ENCODE measurements at places on chromosomes 3 and 15.

- H3K4me1 ChIP-seq: no peaks in the 10 kb centered on the region
- no peak overlapping the region for H3K27ac ChIP-seq
- DNase-seq: no peak
- no peak overlapping the region for H3K4me3 ChIP-seq
- H3K27me3 ChIP-seq: peaks cover 8% of the 10 kb centered on the region
Observed at GRCh38 chr3:32220006-32220405, 18.5 kb upstream of the CMTM8 start.

GRCh38 chr3:39843440-39843839 lies 34.0 kb downstream of the MYRIP start:
- H3K4me1 ChIP-seq: no peaks in the 10 kb centered on the region
- H3K27ac ChIP-seq: no peak overlapping the region
- no peaks in the 10 kb centered on the region for H3K27me3 ChIP-seq
- no peak overlapping the region for H3K4me3 ChIP-seq
- no peaks in the 10 kb centered on the region for H3K36me3 ChIP-seq

DNA sequence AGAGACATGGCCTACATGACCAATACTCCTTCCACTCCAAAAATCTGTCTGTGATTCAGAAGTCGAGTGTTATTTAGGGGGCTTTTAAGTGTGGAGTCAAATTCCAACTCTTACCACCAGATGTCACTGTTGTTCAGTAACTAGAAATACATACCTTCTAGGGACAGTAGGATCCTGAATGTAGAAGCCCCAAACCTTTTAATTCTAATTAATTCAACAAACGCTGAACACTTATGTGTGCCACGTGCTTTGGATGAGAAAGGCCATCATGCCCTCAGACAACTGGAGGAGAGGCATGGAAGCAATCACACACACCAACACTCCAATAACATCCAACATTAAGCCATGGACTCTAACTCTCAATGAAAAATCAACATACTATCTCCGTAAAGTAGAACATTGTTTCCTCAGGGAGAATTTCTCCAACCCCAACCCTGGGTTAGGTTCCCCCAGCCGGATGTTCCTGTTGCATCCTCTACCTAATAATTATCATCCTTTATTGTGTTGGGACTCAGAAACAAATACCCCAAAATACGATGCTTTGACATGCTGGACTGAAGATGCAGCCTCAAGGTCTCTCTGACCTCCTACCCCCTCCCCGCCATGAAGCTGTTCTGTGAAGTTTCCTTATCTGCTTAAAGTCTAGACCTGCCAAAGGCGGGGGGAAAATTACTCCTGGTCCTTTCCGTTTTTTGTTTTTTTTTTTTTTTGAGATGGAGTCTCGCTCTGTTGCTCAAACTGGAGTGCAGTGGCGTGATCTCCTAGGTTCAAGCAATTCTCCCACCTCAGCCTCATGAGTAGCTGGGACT lies 8.0 kb upstream of the CCDC13 start:
- peaks cover 7% of the 10 kb centered on the region for H3K36me3 ChIP-seq
- H3K27me3 ChIP-seq: no peaks in the 10 kb centered on the region
- no peaks in the 10 kb centered on the region for H3K4me1 ChIP-seq
- DNase-seq: no peak
- no peak overlapping the region for H3K27ac ChIP-seq

DNA sequence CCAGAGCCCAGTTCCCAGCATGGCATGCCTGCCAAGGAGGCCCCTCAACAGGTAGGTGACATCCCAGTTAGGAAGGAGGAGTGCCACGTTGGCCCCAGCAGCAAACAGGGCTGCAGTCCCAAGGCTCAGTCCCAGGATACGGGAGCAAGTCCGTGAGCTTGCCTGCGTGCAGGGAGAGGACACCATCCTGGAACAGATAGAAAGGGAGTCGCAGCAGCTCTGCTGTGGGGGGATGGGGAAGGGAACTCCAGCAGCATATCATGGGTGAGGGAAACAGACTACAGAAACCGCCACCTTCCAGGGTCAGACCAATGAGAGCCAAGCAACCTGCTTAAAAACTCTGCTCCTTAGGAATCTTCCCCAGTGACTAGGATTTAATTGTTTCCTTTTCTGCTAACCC lies 9.4 kb upstream of the DYNLT2B start:
- H3K36me3 ChIP-seq: no peaks in the 10 kb centered on the region
- H3K27me3 ChIP-seq: peaks cover 2% of the 10 kb centered on the region

GRCh38 chr3:9491506-9491905 lies 62.1 kb downstream of the LHFPL4 start:
- H3K27ac ChIP-seq: no peak overlapping the region
- no peaks in the 10 kb centered on the region for H3K4me1 ChIP-seq
- no peak overlapping the region for H3K4me3 ChIP-seq
- H3K27me3 ChIP-seq: no peaks in the 10 kb centered on the region
- no peak for DNase-seq

GRCh38 chr3:37752649-37753025 lies 109.0 kb upstream of the CTDSPL start:
- H3K36me3 ChIP-seq: no peaks in the 10 kb centered on the region
- peaks cover 17% of the 10 kb centered on the region for H3K27me3 ChIP-seq
- no peak overlapping the region for H3K4me3 ChIP-seq
- H3K27ac ChIP-seq: no peak overlapping the region
- no peak for DNase-seq

- H3K27me3 ChIP-seq: peaks cover 7% of the 10 kb centered on the region
- no peaks in the 10 kb centered on the region for H3K36me3 ChIP-seq
- no peak for DNase-seq
- no peak overlapping the region for H3K27ac ChIP-seq
- H3K4me1 ChIP-seq: peaks cover 40% of the 10 kb centered on the region
- H3K4me3 ChIP-seq: no peak overlapping the region
Observed at GRCh38 chr3:101939361-101940049, 90.2 kb downstream of the NFKBIZ start.

GRCh38 chr15:66982816-66983215 lies 82.6 kb upstream of the SMAD3 start:
- no peak overlapping the region for H3K27ac ChIP-seq
- H3K27me3 ChIP-seq: peaks cover 7% of the 10 kb centered on the region
- H3K36me3 ChIP-seq: no peaks in the 10 kb centered on the region
- no peak overlapping the region for H3K4me3 ChIP-seq

GRCh38 chr3:196219194-196219969 lies 3.0 kb downstream of the SLC51A start:
- H3K4me3 ChIP-seq: peak overlapping the region; percentile 64
- peak overlapping the region; percentile 80 for H3K27ac ChIP-seq
- H3K27me3 ChIP-seq: no peaks in the 10 kb centered on the region
- DNase-seq: peak; percentile 83

GRCh38 chr15:60155661-60156060 lies 151.6 kb downstream of the FOXB1 start:
- no peaks in the 10 kb centered on the region for H3K36me3 ChIP-seq
- H3K4me3 ChIP-seq: no peak overlapping the region
- H3K27me3 ChIP-seq: peaks cover 21% of the 10 kb centered on the region
- H3K4me1 ChIP-seq: peaks cover 21% of the 10 kb centered on the region
- peak; percentile 42 for DNase-seq

- H3K4me1 ChIP-seq: no peaks in the 10 kb centered on the region
- H3K4me3 ChIP-seq: no peak overlapping the region
- peaks cover 10% of the 10 kb centered on the region for H3K27me3 ChIP-seq
- no peak overlapping the region for H3K27ac ChIP-seq
Observed at GRCh38 chr3:120435621-120436020, 15.2 kb downstream of the FSTL1 start.

DNA sequence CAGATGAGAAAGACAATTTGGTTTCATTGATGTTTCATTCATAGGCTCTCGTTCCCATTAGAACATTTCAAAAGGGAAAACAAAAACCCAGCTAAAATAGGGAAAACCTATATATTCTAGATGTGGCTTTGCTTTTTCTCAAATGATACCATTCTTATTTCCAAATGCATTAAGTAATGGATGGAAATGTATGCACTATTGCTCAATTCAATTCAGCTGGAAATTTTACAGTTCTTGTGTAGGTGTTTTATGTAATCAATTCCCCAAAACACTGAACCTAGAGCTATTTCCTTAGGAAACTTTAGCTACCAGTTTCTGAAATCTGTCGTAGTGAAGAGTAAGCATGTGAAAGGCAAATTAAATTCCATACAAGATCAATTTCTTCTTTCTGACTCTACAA lies 11.7 kb downstream of the IL1RAP start:
- H3K27me3 ChIP-seq: no peaks in the 10 kb centered on the region
- peaks cover 5% of the 10 kb centered on the region for H3K4me1 ChIP-seq
- H3K4me3 ChIP-seq: no peak overlapping the region
- no peak overlapping the region for H3K27ac ChIP-seq

DNA sequence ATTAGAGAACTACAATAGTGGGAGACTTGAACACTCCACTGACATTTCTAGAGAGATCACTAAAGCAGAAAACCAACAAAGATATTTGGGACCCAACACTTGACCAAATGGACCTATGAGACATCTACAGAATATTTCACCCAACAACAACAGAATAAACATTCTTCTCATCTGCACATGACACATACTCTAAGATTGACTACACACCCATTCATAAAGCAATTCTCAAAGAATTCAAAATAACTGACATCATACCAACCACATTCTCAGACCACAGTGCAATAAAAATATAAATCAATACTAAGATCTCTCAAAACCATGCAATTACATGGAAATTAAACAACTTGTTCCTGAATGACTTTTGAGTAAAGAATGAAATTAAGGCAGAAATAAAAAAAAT lies 473.7 kb downstream of the LPP start:
- peaks cover 14% of the 10 kb centered on the region for H3K4me1 ChIP-seq
- H3K36me3 ChIP-seq: peaks cover 19% of the 10 kb centered on the region
- no peak for DNase-seq
- no peaks in the 10 kb centered on the region for H3K27me3 ChIP-seq
- no peak overlapping the region for H3K4me3 ChIP-seq

DNA sequence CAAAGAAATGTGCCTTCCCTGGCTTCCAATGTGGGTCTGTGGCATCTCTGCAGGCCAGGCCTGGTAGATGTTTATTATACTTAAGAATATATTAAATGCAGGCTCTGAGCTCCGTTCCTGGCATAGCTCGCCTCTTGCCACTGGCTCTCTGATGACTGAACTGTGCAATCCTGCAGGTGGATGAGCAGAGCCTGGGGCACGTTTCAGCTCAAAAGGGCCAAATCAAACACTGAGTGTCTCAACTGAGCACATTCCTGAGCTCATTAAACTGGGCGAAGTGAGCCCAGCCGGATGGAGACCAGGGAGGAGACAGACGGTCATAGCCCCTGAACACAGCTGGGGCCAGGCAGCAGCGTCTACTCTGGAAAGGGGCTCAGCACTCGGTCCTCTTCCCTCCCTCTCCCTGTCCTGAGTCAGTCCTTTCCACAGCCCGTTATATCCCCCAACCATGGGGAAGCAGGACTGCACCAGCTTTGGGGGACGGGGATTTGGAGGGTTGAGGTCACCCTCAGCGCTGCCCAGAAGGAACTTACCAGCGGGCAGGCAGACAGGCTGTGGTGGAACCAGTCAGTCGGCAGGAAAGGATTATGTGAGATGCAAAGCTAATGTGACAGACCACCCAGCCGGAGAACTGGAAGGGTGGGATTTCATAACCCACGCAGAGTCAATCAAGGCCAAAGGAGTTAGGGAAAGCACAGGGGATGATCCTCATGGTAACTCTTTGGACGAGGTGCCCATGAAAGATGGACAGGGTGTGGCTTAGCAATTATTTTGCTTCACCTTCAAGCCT lies 77.4 kb upstream of the ANKRD34C start:
- H3K4me1 ChIP-seq: no peaks in the 10 kb centered on the region
- peaks cover 20% of the 10 kb centered on the region for H3K27me3 ChIP-seq
- H3K36me3 ChIP-seq: no peaks in the 10 kb centered on the region
- DNase-seq: no peak
- H3K27ac ChIP-seq: no peak overlapping the region

DNA sequence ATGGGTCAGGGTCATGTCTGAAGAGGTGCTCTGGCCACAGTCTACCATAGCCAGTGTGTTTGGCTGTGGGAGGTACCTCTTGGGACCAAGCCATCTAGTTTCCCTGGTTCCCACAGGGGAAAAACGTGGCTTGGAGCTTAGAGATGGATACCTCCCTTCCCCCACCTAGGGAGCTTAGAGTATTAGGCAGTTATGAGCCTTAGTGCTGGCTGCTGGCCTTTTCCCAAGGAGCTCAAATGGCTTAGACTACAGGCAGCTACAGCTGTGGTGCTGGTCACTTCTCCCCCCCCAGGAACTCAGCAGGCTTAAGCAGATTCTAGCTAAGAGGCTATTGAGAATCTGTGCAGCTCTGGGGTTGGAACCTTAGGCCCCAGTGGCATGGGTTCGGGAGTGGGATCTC lies 591.2 kb downstream of the NSUN3 start:
- DNase-seq: no peak
- no peak overlapping the region for H3K4me3 ChIP-seq
- H3K27me3 ChIP-seq: no peaks in the 10 kb centered on the region
- no peak overlapping the region for H3K27ac ChIP-seq
- H3K36me3 ChIP-seq: no peaks in the 10 kb centered on the region

DNA sequence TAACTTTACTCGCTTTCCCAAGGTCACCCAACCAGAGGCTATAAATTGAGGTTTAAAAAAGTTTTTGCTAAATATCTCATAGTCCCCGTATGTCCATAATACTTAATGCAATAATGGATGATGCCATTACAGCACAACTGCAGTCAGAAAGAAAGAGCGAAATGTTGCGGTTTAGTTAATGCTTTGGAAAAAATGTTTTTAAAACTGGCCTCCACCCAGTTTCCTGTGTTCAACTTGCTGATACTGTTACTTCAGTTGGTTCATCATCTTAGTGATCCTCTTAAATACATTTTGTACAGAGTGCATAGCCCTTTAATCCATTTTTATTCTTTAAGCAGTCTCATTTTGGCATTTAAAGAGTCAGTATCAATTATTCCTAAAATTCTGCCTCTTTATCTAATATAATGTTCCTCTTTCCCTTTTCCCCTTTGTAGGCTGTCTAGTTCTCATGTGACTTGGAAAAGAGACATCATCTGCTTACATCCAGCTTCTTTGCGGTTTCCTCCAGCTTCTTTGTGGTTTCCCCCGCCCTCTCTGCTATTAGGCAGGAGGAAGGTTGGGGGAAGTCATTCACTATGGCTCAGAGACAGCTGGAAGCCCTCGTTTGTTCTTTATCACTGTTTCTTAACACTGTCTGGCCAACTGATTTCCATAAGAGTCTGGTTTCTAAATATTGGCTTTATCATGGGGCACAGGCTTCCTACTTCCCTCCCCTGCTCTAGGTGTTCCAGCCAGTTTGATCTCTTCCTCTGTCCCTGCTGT lies 154.3 kb downstream of the GOLIM4 start:
- H3K4me3 ChIP-seq: no peak overlapping the region
- no peak for DNase-seq
- H3K27me3 ChIP-seq: peaks cover 6% of the 10 kb centered on the region

GRCh38 chr3:33063651-33064051 lies 33.3 kb downstream of the GLB1 start:
- peaks cover 79% of the 10 kb centered on the region for H3K4me1 ChIP-seq
- H3K4me3 ChIP-seq: peak overlapping the region; percentile 56
- peaks cover 39% of the 10 kb centered on the region for H3K36me3 ChIP-seq
- peak overlapping the region; percentile 93 for H3K27ac ChIP-seq
- H3K27me3 ChIP-seq: no peaks in the 10 kb centered on the region

DNA sequence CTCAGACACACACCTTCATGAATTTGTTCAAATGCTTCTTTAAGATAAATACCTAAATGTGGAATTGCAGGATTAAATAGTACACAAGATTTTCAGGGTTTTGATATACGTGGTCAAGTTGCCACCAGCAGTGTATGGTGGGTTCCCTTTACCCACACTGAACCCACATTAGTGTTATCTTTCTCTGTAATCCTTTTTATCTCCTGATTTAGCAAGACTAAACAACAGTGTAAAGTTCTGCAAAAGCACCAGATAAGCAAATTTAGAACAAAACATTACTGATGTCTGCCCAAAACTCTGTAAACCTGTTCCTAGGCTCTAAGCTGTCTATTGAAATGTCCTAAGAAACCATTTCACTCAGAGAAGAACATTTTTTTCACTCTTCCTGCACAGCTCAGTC lies 352.9 kb downstream of the FHIT start:
- H3K27me3 ChIP-seq: peaks cover 2% of the 10 kb centered on the region
- no peaks in the 10 kb centered on the region for H3K36me3 ChIP-seq
- DNase-seq: no peak
- H3K4me1 ChIP-seq: no peaks in the 10 kb centered on the region

Data from activated CD4-positive, alpha-beta memory T cell treated with anti-CD3 and anti-CD28 coated beads for 36 hours (primary cell).